ENCODE measurements at places on chromosomes 5 and 9. TPM values are rescaled to one million over a fixed set of nuclear protein-coding genes. Genes with fewer than 3 reads are reported as not detected.

DNA sequence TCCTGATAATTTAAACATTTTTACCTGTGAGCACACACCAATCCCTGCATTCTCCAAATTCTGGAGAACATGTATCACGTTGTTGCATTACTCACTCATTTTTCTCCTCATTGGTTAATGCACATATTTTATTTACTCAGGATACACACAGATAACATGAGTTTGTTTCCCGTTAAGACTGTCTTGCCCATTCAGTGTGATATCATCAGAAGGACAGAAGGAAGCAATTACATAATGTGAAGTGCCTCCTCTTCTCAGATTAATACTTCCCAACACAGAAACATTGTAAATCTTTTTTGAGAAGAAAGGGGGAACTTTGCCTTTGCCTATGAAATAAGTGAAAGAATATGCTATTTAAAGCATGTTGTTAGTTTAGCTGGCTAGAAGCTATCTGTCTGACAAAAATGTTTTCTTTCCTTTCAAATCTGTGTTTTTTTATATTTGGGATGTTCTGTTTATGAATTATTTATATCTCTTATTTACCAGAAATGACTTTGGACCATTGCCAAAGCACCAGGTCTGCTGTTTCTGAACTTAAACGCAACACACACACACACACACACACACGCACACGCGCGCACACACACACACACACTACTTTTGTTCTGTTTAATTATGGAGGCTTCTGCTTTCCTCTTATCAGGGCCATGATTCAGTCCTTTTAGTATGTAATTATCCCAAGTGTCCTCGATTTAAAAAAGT, 186.5 kb downstream of the CHSY3 start:
- DNase-seq = no peak

DNA sequence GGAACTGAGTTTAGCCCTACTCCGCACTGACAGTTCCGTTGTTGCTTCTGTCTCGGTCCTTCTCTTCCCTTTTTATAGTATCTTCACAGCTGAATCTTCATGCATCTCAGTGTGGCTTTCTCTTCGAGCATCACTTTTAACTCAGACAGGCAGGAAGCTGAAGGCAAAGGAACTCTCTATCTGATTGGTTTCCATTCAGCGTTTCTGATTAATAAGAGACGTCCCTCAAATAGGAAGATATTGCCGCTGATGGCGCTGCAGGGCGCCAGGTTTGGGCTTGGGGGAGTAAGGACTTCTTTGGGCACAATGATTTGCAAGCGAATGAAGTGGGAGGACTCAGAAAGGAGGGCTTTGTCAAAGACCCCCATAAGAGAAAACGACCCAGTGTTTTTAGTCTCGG, at the start of gene CDH9:
Gene CDH9 (minus strand): TSS at position 111 of the 400 bp plus-strand sequence. CDS start 50,253 bp downstream, outside the sequence.
- peak; percentile 28 for DNase-seq

ARID3C gene
- not detected for total RNA-seq

BARX1 gene
- not detected for total RNA-seq

GRCh38 chr5:21711866-21712758, 1141.0 kb downstream of the CDH12 start:
- DNase-seq = no peak

LCN15 gene
- total RNA-seq = not detected

- DNase-seq = no peak
Observed at GRCh38 chr5:154757814-154758406, 2.7 kb downstream of the LARP1 start.

COL15A1 gene
- total RNA-seq = 129 TPM

PCDHB15 gene
- 4.4 TPM for total RNA-seq

DNA sequence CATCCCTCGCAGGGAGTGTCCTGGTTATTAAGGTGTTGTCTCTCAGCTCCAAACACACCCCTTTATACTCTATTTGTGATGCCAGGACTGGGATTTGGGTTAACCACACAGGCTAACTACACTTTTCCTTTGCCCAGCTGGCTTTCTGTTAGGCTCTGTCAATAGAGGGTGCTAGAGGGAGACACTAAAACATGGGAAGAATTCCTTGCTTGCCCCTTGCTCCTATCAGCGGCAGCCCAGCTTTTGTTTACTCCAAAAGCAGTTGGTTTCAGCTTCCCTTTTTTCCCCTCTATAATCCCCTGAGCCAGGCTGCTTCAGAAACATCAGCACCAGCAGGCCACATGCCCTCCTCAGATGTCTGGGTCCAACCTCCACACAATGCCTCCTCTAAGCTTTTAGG, 297.1 kb downstream of the KCTD16 start:
- DNase-seq = peak; percentile 60

TGFBR1 gene
- total RNA-seq = 85.0 TPM
